Stimulated activated effector memory CD8-positive, alpha-beta T cell treated with anti-CD3 and anti-CD28 coated beads, Interleukin-12 subunit alpha, Interleukin-12 subunit beta, amount 100 ng/mL, for 72 hours (primary cell): ENCODE measurements at places on chromosomes 4 and X.

DNA sequence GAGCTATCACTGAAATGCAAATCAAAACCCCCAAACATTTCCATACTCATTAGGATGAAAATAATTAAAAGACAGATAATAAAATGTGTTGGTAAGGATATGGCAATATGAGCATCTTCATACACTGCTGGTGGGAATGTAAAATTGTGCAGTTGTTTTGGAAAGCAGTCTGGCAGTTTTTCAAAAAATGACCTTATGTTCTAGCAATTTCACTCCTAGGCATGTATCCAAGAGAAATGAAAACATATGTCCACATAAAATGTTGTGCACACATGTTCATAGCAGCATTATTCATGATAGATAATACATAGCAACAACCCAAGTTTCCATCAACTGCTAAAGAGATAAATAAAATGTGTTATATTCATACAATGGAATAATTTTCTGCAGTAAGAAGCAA, 14.8 kb upstream of the GPRASP2 start:
- DNase-seq, result no peak

DNA sequence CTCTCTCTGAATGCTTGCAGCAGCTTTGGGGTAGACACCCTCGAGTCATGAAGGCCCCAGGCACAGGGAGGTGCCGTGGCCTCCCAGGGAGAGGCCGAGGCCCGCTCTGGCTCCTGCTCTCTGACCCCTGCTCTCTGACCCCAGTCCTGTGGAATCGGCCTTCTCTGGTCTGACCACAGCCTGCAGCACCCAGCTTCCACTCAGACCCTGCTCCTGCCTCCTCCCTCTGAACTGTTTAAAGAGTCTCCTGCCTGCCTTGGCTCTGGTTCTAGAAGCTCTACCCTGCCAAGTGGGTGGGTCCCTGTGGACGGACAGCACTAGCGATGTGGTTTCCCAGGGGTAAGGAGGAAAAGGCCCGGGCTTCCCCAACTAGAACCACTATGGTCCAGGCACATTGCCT, 78.2 kb upstream of the TMEM150C start:
- DNase-seq, result no peak

DNA sequence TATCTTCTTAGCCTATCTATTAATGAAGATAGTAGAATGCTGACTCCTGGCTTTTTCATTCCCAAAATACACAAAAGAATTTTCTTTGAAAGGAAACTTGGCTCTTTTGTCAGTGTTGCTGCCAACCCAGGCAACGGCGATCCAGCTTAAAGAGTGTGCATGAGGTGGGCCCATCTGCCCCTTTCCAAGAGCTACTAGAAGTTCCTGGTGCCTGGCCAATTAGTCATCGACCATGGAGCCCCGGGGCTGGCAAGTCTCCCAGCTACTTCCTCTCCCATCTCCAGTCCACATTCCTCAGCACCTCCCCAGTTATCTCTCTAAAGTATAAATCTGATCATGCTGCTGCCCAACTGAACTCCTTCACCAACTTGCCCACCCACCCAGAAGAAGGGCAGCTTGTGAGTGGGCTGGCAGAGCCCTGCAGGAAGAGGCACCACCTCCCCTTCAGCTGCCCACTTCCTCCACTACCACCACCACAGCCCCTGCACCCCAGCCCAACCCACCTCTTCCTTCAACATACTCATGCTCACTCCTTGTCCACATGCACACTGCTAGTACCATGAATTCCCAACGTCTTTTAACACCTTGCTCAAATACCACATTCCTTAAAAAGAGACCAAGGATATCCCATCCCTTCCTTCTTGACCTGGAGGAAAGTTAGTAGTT, 158.2 kb upstream of the MAP3K15 start:
- DNase-seq, result no peak

DNA sequence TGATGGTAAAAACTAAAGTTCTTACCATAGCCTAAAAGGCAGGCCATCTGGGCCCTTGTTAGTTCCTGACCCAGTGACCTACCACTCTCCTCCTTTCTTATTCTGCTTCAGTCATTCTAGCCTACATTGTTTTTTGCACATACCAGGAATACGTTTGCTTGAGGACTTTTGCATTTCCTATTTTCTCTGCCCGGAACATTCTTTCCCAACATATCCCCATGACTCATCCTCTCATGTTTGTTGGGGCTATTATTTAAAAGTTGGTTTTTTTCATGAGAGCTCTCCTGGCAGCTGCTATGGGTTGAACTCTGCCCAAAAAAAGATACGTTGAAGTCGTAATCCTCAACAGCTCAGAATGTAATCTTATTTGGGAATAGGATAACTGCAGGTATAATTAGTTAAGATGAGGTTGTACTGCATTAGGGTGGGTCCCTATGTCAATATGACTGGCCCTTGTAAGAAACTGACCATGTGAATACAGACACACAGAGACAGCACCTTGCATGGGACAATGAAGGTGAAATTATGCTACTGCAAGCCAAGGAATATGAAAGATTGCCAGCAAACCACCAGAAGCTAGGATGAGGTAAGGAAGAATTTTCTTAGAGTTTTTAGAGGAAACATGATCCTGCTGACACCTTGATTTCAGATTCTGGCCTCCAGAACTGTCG, 138.3 kb upstream of the PDHA2 start:
- DNase-seq, result no peak

DNA sequence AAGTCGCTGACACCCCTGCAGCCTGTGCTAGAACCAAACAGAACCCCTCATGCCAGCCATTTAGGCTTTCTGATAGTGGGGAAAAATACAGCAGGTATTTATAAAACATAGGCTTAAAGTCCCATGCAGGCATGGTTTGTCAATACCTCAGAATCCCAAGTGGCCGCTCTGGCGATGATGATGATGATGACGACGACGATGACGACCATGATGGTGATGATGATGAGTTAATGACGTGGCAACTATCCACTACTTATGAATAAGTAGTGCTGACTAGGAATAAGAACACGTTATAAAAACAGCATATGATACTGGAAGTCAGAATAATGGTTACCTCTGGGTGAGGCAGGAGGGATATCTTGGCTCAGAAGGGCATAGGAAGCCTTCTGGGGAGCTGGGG, 18.0 kb downstream of the CCDC149 start:
- no peak for DNase-seq

- DNase-seq, result no peak
Observed at GRCh38 chrX:3066555-3066954, 25.3 kb downstream of the ARSF start.

DNA sequence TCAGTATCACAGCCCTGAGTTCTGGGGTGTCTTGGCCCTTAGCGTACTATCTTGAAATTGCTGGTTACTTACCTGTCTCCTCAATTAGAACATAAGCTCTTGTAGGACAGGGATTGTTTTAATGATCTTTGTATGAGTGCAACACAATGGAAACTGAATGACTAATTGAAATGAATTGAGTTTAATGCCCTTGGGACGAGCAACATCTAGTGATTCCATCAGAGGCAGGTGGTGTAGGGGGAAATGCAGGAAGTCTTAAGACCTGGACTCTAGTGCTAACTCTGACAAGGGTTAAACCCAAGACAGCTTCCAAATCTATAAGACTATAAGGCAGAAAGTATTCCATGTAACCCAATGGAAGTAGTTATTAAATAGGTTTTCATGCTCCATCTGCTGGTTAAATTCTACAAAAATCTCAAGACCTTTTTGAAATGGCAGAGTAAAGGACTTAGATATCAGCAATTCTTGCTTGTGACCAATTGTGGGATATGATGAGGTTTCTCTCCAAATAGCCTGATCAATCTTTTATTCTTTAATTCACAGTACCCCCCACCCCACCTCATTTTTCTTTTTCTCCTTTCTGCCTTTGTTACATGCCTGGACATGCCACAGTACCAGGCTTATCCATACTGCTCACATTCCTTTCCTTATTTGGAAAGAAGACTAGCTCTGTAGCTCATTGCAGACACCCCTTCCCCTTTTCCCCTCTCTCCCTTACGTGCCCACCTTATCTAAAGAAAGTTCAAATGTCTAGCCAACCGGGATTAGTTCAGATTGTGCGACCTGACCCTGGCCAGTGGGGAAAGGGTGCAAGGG, 340.8 kb downstream of the PAPSS1 start:
- DNase-seq, result no peak

DNA sequence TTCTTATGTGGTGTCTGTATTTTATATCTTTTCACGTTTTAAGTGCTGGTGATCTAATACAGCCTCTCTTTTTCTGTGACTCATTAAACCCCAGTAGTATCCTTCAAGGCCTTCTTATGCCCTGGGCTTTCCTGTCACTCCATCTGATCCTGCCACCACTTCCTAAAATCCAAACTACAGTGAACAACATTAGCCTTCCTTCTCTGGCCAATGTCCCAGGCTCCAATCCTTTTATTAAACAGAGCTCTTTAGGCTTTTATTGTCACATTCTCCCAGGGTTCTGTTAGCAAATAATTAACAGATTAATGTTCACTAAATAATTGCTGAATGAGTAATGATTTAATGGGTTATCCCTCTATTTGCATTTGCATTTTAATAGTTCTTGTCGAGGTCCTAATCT, 47.9 kb upstream of the ITM2A start:
- no peak for DNase-seq

GRCh38 chr4:132982151-132982550, 166.9 kb upstream of the PCDH10 start:
- DNase-seq, result no peak

DNA sequence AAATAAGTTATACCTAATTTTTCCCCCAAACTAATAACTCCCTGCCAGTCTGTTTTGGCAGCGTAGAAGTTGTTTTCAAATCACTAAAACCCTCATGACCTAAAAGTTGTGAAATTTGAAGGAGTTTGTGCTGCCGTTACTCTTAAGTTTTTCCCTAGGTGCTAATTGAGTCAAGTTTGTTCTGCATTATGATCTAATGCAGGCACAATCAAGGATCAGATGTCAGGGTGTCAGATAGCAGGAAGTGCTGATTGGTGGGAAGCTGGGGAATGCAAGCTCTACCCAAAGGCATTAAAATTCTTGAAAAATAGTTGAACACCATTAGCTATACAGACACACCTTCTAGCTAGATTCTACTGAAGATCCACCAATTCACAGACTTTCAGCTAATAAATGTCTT, 51.9 kb downstream of the ARX start:
- no peak for DNase-seq

- DNase-seq, result no peak
Observed at GRCh38 chrX:136228839-136229207, 22.4 kb downstream of the MAP7D3 start.

DNA sequence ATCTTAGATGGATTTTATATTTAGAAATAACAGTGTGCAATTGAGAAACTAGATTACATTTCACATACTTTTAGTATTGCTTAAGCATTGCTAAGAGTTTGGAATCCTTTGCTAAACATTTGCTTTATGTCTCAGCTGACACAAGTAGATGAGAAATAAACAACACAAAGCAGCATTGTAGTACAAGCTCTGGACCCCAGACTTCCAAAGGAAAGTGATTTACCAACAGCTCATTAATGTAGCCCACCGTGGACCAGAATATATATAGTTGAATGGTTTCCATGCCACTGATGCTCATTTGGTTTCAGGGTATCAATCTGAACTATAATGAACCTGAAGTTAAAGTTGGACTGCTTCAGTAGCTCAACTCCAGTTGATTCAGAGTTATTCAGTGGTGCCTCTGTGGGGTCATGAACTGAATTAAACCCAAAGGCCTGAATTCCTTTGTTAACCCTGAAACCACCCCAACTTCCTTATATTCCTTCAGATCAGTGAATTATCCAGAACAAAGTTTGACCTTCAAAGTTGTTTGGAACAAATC, 132.1 kb upstream of the NEIL3 start:
- DNase-seq, result no peak

DNA sequence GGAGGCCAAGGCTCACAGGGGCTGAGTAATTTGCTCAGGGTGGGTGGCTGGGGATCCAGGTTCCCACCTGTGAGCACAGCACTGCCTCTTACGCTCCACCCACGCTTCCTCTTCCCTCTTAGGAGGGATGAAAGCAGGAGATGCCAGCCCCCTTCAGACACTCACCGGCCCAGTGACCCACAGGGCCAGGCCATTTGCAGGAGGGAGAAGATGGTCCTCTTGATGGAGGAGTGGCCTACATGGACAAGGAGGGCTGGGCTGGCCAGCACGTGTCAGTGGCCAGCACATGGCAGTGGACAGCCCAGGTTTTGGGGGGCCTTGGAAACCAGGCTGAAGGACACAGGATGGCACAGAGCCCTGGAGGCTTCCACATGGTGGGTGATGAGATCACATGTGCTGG, 108.1 kb upstream of the PSAPL1 start:
- no peak for DNase-seq

DNA sequence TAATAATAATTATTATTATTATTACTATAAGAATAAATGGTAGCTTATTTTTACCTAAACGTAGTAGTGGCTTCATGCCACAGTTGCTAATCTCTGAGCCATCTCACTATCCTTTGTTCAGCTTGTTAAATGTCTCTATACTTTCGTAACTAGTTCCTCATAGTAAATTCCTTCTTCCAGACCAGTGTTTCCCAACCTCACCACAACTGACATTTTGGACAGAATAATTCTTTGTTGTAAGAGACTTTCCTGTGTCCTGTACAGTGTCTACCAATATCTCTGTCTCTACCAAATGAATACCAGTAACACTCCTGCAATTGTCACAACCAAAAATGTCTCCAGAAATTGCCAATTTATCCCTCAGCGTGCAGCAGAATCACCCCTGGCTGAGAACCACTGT, 1040.9 kb downstream of the DMD start:
- DNase-seq, result no peak

GRCh38 chrX:45527834-45528233, 327.2 kb upstream of the DIPK2B start:
- DNase-seq, result no peak

DNA sequence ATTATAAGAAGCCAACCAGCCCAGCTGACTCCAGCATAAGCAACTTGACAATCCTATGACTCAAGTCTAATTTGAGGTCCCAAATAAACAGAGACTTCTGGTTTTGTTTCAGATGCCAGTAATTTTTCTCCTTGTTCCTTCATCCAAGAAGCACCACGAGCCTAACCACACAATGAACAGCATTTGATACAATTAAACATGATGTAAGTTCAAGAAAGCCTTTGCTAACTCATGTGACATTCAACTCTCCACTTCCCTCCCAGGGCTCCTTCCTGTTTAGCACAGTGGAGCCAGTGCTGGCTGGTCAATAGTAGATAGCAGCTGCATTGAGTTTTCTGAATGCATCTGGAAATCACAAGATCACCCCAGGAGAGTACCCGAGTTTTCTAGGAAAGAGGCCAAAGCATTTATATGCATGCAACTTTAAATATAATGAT, 206.3 kb downstream of the ARHGAP24 start:
- no peak for DNase-seq

- DNase-seq, result no peak
Observed at GRCh38 chr4:98720871-98721480, 62.6 kb upstream of the TSPAN5 start.

DNA sequence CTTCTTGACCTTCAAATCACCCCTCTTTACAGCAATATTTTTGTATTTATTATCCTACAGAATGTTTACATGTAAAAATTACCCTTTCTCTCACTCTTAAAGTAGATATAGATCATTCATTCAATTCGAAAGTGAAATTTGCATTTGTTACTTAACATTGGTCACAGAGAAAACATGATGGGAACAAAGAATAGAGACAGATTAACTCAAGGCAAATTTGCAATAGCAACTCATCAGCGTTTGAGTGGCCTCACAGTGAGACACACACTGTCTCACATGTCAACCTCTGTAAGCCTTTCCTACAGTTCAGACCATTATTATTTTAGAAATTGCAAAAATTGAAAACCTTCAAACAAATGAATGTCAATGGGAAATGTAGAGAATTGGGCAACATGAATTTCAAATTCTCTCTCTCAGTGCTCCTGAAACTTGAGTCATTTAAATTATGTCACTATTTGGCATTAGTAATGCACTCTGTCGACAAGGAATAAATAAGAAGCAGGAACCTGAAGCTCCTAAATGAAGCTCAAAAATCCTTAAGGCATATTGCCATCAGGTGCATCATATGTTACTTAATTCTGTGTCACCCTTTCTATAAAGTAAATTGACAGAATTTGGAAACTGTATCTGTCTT, 148.3 kb upstream of the ANXA10 start:
- DNase-seq, result no peak
